ENCODE measurements at places on chromosomes 1 and 21.

DNA sequence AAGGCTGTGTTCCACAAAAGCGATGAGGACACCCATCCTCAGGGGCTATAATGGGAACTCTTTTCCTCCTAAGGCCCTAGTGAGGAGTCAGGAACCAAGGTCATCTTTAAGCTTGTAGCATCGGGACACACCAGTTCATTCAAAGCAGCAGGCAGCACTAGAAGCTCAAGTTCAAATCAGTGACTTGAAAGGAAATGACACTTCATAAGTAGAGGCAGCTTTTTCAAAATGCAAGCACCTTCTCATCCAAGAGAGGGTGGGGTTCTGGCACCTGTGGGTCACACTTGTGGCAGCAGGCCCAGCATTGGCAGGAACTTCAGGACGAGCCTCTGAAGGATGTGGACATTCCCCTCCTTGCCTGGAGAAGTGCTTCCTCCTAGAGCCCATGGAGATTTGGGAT, 496.3 kb downstream of the KIF26B start:
- DNase-seq = no peak

- DNase-seq = peak; percentile 56
Measured at GRCh38 chr1:117067533-117068370, 7.6 kb downstream of the TTF2 start.

GRCh38 chr1:227910511-227911153, 37.1 kb downstream of the WNT9A start:
- DNase-seq = no peak

DNA sequence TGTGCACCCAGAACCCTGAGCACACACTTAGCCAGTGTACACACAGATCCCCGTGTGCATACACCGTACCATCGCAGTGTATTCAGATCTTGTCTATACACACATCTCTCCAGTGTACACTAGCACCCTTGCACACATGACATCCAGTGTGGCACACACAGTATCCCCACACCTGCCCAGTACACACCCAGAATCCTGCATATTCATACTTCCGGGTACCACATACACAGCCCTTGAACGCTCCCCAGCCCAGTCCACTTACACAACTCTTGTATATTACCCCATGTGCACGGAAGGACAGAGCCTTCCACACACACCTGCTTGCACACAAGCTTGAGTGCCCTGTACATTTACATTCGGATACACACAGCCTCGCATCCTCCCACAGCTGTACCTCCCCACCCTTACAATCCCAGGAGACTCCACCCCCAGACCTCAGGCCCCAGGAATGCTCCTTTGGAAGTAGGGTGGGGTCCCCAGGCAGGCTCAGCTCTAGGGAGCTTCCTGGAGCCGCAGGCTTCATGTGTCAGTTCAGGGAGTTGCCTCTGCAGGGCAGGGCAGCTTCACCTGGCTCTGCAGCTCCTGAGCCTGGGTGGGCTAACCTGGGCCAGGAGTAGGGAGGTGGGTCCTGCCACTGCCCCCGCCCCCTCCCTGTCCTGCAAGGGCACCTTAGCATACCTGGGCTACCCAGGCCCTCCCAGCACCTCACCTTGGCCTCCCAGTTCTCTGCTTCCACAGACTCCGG, 46.2 kb downstream of the AHDC1 start:
- no peak for DNase-seq

- no peak for DNase-seq
Measured at GRCh38 chr1:161388639-161389038, 21.0 kb upstream of the CFAP126 start.

DNA sequence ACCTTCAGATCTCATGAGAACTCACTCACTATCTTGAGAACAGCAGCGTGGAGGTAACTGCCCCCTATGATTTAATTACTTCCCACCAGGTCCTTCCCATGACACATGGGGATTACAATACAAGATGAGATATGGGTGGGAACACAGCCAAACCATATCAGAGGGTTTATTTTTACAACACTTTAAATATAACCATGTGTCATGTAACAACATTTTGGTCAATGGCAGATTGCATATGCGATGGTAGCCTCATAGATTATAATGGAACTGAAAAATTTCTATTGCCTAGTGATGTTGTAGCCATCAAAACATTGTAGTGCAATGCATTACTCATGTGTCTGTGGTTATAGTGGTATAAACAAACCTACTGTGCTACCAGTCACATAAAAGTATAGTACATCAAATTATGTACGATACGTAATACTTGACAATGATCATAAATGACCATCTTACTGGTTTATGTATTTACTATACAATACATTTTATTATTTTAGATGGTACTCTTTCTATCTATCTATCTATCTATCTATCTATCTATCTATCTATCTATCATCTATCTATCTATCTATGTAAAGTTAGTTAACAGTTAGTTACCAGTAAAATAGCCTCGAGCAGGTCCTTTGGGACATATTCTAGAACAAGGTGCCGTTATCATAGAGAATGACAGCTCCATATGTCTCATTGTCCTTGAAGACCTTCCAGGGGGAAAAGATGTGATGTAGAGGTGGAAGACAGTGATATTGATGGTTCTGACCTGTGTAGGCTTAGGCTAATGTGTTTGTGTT, 12.6 kb upstream of the S100B start:
- DNase-seq = no peak

DNA sequence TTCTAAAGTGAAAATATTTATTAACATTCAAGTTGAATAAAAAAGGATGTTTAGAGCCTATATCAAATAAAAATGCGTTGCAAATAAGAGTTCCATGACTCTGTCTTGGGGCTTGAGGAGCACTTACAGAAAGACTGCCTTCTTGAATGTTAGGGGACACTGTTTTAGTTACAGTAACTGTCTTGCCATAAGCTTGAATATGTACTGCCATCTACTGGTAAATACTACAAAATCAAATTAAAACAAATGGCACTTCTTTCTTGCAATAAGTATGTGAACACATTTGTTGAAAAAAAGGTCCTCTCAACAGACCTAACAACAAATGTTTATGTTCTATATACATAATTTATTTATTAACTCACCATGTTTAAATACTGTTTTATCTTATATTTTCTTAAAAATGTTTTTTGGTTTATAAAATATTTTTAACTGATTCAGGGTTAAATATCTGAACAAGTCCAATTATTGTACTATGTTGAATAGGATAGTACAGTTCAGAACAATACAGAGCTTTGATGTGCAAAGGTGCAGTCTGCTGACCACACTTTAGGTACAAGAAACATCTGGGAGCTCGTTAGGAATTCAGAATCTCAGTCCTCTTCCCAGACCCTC, 199.5 kb downstream of the LRRIQ3 start:
- peak; percentile 30 for DNase-seq

DNA sequence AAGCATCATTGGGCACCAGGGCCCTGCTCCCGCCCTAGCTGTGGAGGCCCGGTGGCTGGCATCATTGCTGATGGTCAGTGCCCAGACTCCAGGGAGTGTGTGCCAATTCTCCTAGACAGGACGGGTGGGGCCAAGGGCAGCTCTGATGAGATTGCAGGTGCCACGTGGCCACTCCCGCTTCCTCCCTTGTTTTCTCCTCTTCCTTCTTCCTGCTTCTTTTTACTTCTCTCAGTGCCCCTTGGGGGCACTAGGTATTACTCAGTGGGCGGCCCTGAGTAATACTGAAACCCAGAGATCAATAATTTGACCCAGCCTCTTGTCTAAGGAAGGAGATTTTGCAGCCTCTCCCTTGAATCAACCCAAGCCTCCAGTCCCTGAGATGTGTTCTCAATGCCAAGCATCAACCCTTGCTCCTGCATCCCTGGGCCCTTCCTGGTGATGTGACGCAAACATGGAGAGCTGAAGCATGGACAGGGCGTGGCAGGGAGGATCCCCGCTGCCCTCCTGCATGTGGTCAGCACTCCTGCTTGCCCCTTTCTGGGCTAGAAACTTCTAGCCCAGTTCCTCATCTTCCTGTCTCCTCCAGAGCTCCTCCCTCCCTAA, 32.4 kb downstream of the CDK18 start:
- DNase-seq = no peak
